ENCODE measurements at places on chromosomes 6 and 20.

DNA sequence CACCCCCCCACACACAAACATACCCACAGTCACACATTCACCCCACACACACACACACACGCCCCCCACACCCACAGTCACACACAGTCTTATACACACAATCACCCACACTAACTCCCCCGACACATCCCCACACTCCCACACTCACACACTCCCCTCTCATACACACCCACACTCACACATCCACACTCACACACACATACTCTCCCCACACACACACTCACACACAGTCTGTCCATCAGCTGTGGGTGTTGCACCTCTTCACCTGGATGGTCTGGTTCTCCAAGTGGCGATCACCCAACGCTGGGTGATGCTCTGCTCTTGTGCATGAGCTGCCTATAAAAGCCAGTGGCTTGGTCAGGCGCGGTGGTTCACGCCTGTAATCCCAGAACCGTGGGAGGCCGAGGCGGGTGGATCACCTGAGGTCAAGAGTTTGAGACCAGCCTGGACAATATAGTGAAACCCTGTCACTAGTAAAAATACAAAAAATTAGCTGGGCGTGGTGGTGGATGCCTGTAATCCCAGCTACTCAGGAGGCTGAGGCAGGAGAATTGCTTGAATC lies 158.9 kb downstream of the SMOC2 start:
- no peak for DNase-seq

GRCh38 chr6:116406678-116407345 lies 36.1 kb downstream of the DSE start:
- no peak for DNase-seq

DNA sequence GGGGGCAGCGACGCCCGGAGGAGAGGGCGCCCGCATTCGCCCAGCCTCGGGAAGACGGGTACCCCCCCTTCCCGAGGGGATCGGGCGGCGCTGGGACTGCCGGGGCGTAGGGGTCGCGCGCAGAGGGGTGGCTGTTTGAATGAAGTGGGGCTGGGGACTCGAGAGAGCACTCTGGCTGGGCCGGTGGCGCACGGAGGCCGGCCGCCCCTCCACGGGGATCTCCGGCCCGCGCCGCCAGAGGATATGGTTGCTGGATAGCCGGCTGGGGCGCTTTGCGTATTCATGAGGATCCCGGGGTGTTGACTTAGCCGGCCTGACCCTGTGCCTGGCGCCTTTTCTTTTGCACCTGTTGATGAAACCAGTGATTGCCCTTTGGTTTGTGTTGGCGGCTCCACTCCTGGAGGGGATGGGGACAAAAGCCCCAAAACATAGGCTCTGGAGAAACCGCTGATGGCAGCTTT lies 469 bp downstream of the SYNJ2 start:
- peak; percentile 84 for DNase-seq

DNA sequence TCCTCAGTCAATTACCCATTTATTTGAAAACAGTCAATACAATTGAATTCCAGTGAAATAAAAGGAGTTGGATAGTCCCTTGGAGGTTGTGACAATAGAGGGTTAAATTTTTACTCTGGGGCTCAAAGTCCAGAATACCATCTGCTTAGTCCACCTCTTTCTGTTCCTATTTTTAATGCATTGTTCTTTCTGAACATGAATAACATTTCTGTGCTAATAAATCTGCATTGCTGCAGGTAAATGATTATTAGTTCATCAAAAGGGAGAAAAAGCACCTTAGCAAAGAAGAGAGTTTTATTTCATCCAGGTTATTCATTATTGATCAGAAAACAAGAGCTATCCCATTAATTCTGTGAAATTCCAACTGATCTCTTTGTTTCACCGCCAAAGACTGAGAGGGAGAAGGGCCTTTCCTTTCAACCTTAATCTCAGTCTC lies 166.1 kb upstream of the OLIG3 start:
- no peak for DNase-seq

- no peak for DNase-seq
Measured at GRCh38 chr20:41748756-41749582, 130.8 kb upstream of the CHD6 start.

DNA sequence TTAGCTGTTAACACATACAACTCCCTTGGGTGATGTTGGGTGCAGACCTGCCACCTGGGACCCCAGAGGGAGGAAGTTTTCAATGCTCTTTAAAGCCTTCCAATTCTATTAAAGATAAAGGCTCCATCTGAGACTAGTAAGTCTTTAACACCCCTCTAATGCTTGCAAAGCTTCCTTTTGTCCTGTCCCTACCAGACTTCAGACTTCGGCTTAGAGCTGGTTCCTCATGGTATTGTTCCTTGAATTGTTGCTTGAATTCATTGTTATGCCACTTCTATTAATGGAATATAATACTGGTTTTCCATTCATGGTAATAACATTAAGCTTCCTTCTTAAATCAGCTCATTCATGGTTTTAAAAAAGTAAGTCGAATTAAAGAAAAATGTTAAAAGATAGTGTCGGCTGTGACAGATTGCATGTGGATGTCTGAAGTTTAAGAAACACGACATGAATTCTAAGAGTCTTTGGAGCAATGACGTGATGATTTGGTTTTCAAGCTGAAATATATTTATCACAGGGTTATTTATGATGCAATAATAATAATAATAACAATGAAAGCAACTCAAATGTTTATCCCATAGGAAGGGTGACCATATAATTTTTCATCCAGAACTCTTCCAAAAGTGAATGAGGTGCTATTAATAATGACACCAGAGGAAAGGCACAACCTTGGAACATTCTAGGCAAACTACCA lies 21.8 kb downstream of the PDYN start:
- DNase-seq: no peak

GRCh38 chr6:159212525-159213280 lies 43.5 kb downstream of the FNDC1 start:
- no peak for DNase-seq

- DNase-seq: no peak
Measured at GRCh38 chr6:7166410-7167293, 58.9 kb downstream of the RREB1 start.
